ENCODE measurements at places on chromosomes 12 and 14.

GRCh38 chr14:56199982-56200577 lies 81.9 kb downstream of the PELI2 start:
- peak; percentile 12 for DNase-seq

DNA sequence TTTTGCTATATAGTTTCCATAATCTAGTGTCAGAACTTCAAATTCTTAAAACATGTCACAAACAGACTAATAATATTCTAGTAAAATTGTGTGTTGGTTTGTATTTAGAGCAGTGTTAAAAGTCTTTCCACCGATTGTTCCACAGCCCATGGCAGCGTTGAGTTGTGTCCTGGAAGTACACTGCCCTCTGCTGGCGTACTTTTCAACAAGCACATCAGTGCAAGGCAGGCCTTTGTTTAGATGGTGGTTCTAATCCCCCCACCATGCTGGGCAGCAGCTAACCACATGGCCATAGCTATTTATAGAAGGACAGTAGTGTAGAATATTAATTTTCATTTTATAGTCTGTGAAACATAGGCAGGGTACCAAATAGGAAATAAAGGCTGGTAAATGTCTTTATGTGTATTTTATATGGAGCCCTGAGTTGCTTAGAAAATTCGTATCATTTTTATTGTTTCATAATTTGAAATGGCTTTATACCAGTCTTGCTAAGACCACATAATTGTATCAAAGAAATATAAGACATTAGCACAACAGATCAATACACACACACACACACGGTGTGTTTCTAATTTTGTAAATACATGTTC lies 235.4 kb downstream of the SEC23A start:
- DNase-seq = no peak

- no peak for DNase-seq
Measured at GRCh38 chr14:61652526-61653262, 42.6 kb upstream of the HIF1A start.

DNA sequence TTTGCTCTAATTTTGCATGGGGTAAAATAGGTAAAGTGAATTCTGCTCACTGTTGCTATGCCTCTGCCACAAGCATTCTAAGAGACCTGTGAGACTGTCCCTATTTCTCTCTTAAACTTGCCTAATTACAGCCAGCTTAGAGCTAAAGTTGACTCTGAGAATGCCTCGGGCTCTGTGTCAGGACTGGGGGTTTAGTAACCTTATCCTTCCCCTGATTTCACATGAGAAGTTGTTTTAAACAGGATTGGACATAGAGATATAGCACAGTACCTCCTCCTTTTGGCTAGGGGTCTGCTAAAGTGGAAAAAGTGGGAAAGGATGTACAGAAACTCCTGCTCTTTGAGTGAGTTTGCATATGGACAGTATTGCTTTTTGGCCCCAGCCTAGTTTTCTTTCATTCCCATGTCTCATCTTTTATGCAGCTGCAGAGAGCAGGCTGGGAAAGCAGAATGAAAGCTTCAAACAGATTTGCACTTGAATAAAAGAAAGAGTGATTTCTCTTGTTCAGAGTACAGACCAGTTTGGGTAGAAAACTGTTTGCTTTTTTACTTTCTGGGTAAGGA lies 122.0 kb downstream of the RAD51B start:
- no peak for DNase-seq

- no peak for DNase-seq
Measured at GRCh38 chr12:109461846-109462756, 15.0 kb downstream of the KCTD10 start.

DNA sequence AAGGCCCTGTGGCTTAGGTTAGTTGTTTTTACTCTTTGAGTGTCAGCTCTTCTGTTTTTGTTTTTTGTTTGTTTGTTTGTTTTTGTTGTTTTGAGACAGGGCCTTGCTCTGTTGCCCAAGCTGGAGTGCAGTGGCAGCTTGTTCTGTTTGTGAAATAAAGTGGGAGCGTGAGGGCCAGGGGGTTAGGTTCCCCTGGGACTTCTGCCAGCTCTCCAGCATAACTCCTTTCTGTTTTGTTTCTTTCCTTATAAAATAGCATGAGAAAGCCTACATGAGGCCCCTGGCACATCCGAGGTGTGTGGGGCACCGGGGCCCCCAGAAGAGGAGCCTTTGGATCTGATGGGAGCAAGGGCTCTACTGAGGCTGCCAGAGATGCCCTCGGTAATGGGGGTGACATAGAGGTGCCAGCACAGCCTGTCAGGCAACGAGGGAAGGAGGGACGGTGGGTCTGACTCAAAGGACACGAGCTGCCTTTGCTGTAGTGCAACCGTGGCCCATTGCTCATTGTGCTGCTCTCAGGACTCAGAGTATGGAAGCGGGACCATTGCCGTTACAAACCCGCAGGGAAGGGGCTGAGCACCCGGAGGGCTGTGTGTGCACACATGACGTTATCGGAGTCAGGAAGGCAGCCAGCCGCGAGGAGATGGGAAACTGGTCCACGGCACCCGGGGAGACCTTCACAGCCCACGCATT lies 9.1 kb upstream of the SERPINA11 start:
- no peak for DNase-seq

DNA sequence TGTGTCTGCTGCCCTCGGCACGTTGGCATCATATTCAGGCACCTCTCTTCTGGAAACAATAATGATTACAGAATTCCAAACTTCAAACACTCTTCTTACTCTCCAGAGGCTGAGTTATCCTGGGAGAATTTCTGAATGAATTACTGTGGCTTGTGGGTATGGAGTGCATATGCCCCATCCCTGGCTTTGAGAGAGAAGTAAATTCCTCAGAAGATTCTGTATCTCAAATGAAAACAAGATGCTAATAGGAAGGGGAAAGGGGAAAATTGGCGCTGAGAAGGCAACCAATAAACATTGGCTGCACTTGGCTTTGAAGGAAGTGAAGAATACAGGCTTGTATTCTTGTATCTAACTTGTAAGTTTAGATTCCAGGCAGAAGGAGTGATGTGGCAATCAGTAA lies 132.0 kb upstream of the NOVA1 start:
- DNase-seq = no peak

GRCh38 chr12:63047146-63047545 lies 103.9 kb downstream of the AVPR1A start:
- no peak for DNase-seq

GRCh38 chr14:85471744-85472143 lies 58.2 kb upstream of the FLRT2 start:
- DNase-seq = no peak

GRCh38 chr12:22042976-22043669 lies 2.9 kb upstream of the CMAS start:
- no peak for DNase-seq

DNA sequence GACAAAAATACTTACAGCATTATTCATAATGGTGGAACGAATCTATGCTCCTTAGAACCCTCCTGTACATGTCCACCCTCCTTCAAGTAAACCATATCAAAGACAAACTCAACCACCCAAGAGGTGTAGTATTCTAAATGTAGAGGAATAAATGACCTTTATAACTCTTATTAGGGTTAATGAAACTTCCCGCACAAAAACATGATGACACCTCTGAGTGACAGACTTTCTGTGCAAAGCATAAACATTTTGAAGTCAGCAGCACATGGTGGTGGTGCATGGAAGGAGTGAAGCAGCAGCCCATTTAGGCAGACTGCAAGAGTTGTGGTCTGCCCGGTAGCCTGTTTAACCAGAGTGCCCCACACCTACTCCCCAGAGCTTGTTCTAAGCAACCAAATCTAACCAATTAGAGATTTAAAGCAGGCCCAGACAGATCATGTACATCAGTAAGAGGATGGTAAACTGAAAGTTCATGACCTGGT lies 615 bp upstream of the ASB8 start:
- DNase-seq = no peak

Data from GM19239 (cell line).